ENCODE measurements at places on chromosomes 7 and 10.

DNA sequence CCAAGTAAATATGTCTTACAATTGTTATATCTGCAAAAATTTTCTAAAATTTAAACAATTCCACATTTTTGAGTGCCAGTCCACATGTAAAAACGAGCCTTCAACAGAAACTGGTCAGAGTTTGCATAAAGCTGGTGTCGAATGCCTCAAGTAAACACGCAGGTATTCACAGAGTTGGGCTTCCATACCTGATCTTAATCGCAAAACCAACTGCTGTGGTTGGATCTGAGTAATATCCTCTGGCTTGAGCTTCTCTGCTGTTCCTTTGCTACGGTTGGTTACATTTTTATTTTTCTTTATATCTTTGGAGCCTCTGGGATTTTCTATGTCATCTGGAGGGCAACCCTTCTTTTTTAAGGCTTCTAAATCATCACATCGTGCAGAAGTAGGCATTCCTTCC, 28.4 kb downstream of the ITGB1 start:
- DNase-seq: no peak

GRCh38 chr7:12102527-12102926, 108.6 kb upstream of the TMEM106B start:
- DNase-seq: no peak

- DNase-seq: no peak
Observed at GRCh38 chr10:90674928-90675327, 182.9 kb downstream of the HTR7 start.

DNA sequence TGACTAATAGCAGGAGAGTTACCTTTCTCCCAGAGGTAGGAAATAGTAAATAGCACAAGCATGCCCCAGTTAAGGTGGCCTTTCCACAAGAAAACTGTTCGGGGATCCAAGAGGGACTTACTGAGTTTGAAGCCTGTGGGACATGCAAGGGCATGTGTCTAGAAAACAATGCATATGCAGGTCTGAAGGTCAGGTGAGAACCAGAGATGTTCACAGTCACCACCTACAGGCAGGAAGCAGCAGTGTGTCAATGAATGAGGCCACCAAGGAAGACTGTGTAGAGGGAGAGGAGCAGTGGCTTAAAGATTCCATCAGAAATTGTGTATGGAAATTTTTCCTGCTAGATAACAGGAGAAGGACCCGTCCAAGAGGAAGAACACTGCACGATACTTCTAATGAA, 66.0 kb downstream of the CALD1 start:
- no peak for DNase-seq

- no peak for DNase-seq
Observed at GRCh38 chr7:18693816-18694215, 198.3 kb downstream of the HDAC9 start.

DNA sequence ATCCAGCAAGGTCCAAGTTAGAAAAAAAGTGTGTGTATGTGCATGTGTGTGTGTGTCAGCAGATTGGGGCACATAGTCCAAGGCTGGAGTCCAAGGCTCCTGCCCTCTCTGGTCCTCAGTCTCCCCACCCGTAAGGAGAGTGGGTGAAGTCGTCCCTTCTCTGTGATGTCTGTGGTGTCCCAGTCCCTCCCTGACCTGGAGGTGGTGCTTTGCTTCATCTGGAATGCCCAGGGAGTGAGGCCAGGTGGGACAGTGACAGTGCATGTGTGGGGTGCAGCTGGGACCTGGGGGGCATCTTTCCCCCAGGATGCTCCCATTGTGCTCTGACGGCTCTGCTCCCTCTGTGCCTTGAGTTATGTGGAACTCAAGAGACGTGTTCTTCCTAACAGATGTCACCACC, 18.0 kb downstream of the AQP1 start:
- DNase-seq: no peak

GRCh38 chr7:26686448-26686981, 177.9 kb downstream of the SKAP2 start:
- DNase-seq: no peak

GRCh38 chr7:69395061-69395714, 203.1 kb upstream of the AUTS2 start:
- no peak for DNase-seq

GRCh38 chr10:12635127-12635541, 285.8 kb downstream of the CAMK1D start:
- DNase-seq: peak; percentile 6

- no peak for DNase-seq
Observed at GRCh38 chr7:7946486-7946885, 22.1 kb upstream of the GLCCI1 start.

DNA sequence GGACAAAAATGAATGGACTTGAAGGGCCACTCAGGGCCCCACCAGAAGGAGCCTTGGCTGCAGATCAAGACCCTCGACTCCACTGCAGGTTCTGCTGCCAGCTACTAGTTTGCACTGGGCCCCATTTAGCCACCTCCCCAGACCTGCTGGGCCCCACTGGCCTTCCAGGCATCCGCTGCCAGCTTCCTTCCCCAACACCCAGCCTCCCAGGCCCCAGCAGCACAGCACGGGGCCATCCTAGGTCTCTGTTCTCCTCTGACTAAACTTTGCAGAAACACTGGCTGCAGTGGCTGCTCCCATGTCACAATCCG, 277.4 kb upstream of the KLF14 start:
- no peak for DNase-seq

DNA sequence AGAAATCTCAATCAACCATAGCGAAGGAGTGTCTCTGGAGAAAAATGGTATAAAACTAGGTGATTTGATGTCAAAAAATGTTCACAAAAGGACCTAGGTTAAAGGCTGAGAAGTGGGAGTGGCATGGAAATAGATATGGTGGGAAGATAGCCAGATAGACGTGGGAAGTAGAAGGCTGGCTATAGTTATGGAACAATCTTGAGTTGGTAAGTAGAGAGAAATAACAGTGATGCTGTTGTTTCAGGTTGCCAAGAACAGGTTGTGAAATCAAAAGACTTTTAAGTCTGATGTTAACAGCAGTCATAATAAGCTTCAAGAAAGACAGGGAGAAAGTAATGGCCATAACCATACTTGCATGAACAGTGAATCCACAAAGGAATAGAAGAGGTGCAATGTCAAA, 106.1 kb upstream of the RSU1 start:
- no peak for DNase-seq

GRCh38 chr7:33940503-33940902, 35.2 kb downstream of the BMPER start:
- no peak for DNase-seq

- DNase-seq: no peak
Observed at GRCh38 chr7:52064493-52064892, 747.9 kb upstream of the COBL start.

- no peak for DNase-seq
Observed at GRCh38 chr7:26101361-26102151, 50.4 kb upstream of the NFE2L3 start.

GRCh38 chr10:128210215-128211063, 84.2 kb upstream of the MKI67 start:
- peak; percentile 57 for DNase-seq

GRCh38 chr10:98642281-98642680, 195.5 kb upstream of the HPS1 start:
- no peak for DNase-seq

GRCh38 chr10:74133923-74134820, 16.5 kb downstream of the AP3M1 start:
- DNase-seq: no peak

GRCh38 chr7:70600993-70601392, 531.0 kb upstream of the GALNT17 start:
- no peak for DNase-seq

DNA sequence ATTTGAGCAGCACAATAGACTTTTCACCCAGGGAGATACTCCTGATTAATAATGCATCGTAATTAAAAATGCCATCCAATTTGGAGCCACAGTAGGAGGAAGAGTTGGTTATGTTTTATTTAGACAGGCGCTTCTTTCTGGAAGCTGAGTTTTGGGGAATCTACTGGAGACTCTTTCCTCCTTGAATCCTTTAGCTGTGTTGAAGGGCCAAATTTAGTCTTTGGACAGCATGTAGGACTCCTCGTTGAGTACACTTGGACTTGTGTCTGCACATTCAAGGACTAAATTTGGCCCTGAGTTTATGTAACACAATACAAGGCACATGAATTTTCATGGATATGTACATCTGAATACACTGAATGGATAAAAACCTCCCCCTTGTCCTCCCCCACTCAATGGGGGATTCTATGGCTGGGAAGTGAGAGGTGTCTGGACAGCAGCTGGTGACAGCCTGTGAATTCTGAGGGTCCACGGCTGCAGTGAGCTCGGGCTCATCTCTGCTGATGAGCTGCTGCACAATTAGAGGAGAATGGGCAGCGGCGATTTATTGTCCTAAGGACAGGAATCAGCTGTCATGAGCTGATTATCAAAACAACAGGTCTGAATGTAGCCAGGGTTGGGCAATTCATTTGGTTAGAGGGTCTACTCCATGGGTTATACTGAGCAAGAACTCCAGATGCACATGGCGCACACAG, 95.2 kb downstream of the PRTFDC1 start:
- no peak for DNase-seq

- no peak for DNase-seq
Observed at GRCh38 chr7:99033765-99034164, 110.1 kb downstream of the SMURF1 start.

DNA sequence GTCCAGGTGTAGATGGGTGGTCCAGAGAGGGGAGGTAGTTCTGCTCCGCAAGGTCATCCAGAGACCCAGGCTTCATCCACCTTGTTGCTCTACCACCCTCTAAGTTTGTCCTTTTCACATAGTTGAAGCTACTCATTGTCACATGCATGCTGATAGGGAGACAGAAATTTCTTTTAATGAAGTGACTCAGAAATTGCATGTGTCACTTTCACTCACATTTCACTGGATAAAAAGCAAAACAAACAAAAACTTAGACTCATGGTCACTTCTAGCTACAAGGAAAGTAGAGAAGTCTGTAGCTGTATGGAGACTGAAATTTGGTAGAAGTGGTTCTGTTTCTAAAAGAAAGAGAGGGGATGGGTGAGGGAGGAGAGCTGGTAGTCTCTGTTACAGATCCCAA, 161.9 kb downstream of the SORCS3 start:
- DNase-seq: no peak

DNA sequence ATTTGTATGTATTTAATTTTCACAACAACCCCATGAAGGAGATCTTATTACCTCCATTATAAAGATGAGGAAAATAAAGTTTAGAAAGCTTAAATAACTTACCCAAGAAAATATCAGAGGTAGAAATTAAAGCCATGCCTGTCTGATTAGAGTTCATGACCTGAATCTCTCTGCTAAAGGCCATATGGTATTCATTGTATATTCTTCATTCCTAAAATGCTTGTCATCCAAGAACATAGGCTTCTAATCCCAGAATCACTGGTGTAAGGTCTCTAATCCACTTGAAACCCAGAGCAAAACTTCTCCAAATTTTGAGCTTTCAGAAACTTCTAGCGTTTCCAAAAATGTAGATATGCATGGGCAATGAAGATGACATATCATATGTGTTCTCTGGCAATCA, 72.3 kb upstream of the YAE1 start:
- DNase-seq: no peak

GRCh38 chr7:106089647-106090046, 22.5 kb downstream of the SYPL1 start:
- no peak for DNase-seq

DNA sequence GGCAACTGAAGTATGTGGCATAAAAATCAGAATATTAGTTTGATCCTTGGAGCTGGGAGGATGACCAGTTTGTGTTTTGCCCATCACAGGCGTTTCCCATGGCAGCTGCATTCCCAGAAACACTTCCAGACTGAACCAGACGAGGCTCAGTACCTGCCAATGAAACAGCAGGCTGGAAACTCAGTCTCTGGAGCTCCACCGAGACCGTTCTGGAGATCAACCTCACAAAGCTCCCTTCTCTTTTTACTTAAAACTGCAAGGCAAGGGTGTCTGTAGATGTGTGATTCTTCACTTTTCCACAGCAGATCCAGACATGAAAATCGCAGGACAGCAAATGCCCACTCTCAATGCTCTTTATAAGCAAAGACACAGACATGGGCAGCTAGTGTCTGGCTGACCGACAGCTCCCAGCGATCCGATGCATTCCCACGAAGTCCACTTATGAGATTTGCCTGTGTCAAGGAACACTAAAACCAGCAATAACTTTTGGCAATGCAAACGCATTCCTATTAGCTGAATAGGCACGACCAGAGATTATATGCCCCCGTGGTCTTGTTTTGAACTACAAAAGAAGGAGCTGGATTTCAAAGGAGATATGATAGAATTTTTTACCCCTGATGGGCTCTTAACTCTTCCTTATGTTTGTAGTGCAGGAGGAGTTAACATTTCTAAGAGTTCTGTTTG, 72.6 kb downstream of the ADAM12 start:
- no peak for DNase-seq

DNA sequence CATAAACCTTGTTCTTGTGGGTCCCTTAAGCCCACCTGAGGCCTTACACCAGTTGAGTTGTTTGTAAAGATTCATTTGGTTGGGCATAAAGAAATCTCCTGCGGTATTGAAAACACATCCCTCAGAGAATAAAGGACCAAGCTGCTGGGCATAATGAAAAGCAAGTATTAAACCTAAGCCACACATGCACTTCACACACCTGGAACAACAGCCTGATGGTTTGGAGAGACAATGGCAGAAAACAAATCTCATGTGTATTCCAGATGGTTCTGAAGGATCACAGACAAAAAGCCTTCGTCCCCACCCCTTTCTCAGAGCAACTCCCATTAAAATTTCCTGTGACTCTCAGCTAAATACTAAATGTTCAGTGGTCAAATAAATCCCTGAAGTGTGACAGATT, 44.2 kb downstream of the FEZF1 start:
- DNase-seq: no peak

GRCh38 chr10:86992456-86992855, 24.2 kb downstream of the ADIRF start:
- no peak for DNase-seq

- DNase-seq: no peak
Observed at GRCh38 chr10:109820620-109821405, 102.5 kb downstream of the XPNPEP1 start.

Measured in stimulated activated CD8-positive, alpha-beta memory T cell treated with anti-CD3 and anti-CD28 coated beads, Interleukin-4, amount 100 ng/mL, for 1 hour (primary cell).